Pons (tissue), 1 donor: ENCODE measurements at places on chromosomes 1 and 21.

DNA sequence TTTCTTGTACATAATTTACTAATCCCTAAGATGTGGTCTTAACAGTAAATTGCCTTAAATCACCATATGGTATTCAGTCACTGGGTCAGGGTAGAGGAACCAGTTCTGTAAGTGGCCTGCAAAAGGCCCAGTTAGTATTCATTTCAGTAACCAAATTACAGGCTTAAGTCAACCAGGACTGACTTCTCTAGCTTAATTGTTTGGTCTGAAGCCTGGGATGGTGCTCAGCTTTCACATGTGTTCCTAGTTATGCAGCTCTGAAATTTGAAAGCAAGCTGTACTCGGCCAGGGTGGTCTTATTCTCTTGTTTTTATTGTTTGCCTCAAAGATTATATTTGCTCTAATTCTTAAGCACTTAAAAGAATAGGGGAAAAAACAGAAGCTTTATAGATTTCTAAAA, 144.6 kb downstream of the MAGI3 start:
- no peak for DNase-seq

- DNase-seq, result no peak
These were observed 140.8 kb downstream of the DSCAM start for GRCh38 chr21:40706176-40706575.

- no peak for DNase-seq
These were observed 63.1 kb downstream of the PTPRU start for GRCh38 chr1:29299446-29299845.

DNA sequence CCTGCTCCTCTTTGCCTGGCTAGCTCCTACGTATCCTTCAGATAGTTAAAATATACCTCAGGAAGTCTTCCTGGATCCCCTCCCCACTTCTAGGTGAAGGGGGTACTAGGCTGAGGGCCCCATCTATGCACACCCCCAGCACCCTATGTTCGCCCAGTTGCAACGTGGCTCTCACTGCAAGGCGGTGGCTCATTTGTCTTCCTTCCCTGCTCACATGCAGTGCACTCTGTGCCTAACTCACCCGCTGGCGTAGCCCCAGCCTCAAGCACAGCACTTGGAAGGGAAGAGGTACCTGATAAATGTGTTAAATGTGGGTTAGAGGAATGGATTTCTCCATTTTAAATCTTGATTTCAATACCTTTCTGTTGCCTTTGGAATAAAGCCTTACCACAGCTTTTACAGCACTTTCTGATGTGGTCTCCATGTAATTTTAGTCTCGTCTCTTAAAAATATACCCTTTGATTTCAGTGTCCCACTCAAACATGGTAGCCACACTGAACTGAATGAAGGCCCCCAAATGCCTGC, 39.3 kb downstream of the L1TD1 start:
- DNase-seq, result no peak

DNA sequence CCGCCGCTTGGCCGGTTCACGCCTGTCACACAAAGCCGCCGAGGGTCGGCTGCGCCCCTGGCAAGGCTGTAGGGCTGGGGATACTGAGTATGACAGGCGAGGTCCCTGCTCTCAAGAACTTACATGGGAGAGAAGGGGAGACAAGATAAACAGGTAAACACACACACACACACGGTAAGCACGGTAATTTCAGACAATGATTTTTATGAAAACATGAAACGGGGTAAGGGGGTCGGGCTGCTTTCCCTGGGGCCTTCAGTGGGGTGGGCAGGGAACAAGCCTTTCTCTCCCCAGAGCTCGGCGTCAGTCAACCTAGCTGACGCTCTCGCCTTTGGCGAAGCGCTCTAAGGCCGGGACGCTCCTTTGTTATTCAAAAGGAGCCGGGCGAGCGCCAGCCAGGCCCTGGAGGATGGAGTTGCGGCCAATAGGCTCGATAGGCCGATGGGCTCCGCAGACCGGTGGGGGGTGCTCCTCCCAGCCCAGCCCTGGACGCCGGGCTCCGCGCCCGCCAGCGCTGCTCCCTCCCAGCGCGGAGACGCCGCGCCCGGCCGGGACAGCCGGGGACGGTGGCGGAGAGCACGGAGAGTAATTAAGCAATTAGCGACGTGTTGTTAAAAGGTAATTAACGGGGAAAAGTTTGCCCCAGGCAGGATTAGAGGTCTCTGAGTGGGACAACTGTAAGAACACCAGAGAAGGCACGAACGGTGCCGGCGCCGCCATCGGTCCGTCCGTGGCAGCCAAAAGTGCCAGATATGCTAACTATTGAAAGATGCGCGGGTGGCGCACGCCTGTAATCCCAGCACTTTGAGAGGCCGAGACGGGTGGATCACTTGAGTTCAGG, 950 bp upstream of the INKA2 start:
- peak; percentile 58 for DNase-seq

DNA sequence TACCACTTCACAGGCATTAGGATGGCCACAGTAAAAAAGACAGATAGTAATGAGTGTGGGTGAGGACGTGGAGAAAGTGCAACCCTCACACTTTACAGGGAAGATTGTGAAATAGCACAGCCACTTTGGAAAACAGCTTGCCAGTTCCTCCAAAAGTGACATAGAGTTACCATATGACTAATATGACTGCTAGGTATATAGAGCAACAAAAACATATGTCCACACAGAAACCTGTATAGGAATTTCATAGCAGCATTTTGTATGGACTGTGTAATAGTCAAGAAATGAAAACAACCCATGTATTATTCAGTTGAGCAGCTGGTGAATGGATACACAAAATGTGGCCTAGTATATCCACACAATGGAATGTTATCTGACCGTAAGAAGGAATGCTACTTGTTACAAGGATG, 30.4 kb upstream of the LBR start:
- no peak for DNase-seq

DNA sequence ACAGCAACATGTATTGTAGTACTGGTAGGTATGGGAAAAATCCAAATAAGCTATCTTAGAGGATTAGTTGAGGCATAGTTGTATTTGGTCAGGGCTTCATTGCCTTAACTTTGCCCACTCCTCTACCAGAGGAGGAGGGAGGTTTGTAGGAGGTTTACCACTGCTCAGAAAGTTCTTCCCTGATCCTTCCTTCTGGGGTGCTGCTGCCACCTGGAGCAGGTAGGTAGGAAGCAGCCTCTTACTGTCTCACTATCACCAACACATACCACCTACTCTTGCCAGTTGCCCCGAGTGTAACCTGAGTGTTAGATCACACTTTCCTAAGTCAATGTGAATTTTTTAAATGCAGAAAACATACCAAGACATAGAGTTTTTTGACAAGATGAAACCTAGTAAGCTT, 24.1 kb upstream of the ZSWIM5 start:
- DNase-seq, result no peak

DNA sequence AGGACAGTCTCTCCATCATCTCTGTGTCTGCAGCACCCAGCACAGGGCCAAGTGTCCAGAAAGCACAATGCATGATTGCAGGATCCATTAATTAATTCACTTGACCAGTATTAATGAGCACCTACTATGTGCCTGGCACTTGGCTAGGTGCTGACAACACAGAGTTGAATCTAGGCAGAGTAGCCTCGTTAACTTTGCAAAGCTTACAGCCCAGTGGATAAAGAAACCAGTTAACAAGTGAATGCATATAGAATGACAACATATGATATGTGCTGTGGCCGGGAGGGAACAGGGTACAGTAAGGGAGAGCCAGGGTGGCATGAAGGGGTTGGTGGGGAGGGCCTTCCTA, 10.9 kb downstream of the SLC1A7 start:
- no peak for DNase-seq

GRCh38 chr1:232334246-232334645, 295.7 kb downstream of the SIPA1L2 start:
- DNase-seq, result no peak

GRCh38 chr1:24100945-24101737, 10.8 kb downstream of the MYOM3 start:
- no peak for DNase-seq

DNA sequence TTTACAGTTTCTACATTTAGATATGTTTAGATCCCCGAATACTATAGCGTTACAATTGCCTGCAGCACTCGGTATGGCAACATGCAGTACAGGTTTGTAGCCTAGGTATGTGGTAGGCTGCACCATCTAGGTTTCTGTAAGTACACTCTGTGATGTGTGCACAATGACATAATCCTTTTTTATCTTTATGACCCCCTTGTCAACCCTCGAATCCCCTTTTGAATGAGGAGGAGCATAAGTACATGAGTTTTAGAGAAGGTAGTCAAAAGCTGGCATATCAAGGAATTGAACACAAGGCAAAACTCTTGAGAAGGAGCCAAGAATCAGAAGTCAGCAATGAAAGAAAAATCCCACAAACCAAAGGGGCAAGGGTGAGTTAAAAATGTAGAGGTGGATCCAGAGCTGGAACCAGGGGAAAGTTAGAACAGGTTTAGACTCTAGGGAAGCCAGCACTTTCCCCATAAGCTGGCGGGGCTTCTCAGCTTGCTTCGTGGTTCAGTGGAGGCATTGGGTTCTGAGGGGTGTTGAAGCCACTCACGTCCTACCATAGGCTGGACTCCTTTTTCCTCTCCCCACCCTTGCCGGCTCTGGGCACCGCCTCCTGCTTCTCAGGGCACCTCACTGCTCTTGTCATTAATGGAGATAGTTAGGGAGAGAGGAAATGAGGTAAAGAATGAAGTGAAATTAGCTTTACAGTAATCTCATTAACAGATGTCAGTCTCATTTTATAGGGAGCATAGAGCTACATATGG, 31.3 kb downstream of the OLFML3 start:
- DNase-seq, result no peak

- DNase-seq, result peak; percentile 75
These were observed 69.6 kb upstream of the LRRC8B start for GRCh38 chr1:89454845-89455521.

DNA sequence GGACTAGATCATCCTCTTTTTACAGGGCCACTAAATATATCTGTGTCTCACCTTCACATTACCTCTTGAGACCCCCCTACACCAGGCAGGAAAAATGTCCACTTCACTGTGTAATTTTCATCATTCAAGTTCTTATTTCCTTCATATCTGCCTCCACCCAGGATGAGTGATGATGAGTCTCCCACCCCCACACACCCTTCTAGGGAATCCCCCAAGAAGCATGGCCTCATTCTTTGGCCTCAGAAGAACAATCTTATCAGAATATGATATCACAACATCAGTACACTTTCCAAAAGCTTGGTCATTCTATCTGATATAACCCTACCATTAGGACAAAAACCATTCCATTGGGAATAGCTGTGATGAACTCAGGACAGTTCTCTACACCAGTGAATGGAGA, 170.3 kb upstream of the DUSP10 start:
- no peak for DNase-seq

- DNase-seq, result no peak
These were observed 21.6 kb downstream of the FOXD3 start for GRCh38 chr1:63343922-63344321.

DNA sequence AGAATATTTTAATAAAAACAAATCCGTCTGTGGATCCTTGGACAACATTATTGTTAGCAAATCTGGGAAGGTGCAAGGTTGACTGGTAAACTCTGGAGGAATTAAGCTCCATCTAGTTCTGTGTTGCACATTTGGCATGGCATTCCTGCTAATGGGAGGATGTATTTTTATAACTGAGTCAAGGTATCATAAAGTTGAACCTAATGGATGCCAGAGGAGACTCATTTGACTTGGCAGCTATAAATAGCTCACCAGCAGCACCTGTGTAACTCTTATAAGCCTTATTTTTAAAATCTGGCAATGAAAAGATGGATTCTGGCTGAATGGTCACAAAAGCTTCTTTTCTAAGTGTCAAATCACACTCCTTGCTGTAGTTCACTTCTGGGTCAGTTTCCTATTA, 118.5 kb upstream of the ADAMTS5 start:
- no peak for DNase-seq

GRCh38 chr1:6738987-6739676, 37.5 kb upstream of the DNAJC11 start:
- DNase-seq, result no peak

DNA sequence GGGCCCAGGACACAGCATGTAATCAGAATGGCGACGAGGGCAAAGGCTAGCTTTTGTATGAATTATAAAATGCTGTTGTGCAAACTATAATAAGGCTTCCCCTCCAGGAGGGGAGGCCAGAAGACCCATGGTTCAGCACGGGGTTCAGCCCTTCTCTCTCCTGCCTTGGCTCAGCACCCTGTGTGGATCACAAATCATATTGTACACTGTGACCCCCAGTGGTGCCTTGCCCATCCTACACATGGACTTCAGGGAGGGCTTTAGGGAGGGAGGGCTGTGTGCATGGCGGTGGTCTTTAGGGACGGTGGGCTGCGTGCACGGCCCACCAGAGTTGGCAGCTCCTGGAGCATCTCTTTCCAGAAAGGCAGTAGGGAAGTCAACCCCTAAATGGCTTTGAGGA, 120.8 kb upstream of the TNR start:
- DNase-seq, result no peak

DNA sequence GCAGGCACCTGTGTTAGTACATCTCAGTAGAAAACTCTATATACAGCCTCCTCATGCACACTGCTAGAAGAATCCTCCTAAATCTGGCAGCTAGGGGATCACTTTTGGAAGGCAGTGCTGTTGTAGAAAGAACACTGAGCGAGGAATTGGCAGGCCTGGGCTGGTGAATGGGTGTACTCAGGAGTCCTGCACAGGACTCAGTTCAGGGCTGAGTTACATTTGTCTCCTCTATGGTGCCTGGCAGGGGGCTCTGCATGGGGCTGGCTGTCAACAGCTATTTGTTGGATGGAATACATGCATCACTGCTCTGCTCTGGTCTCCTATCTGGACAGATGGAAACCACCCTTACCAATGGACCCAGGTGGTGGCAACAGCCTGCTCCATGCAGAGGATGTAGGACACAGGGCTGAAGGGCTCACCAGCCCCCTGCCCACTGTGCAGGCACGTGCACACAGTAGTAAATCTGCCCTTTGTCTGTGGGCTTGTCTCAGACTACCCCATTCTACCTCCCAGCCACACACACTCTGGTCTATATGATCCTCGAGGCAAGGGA, 74.2 kb downstream of the LRIG2 start:
- no peak for DNase-seq

DNA sequence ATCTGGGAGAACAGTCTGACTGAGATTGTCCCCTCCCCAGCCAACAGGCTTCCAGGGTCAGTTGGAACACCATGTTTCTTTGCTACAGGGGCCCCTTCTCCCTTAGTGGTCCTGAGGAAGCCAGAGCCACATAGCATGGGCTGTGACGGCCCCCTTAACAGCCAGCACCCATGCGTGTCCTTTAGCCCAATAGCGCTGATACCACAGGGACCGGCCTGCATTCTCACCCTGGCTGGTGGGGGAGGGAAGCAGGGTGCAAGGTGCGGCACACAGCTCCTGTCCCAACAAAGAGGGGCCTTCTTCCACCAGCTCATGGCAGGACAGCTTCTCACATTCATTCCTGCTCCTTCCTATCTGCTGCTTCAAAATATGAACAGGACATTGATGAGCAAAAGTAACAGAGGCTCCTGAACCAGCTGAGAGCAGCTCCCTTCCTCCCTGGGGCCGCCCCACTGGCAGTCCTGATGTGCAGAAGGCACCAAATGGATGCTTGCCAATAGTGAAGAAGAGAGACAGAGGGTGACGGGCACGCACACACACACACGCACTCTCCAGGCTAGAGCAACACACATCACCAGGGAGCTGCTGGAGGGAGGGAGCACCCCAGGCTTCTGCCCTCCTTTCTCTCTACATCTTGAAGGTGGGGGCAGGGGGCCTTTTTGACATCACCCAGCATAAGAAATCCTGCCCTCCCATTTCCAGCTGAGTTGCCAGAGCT, 99.4 kb downstream of the CRYAA start:
- DNase-seq, result peak; percentile 44

GRCh38 chr1:201408176-201408833, 9.2 kb upstream of the LAD1 start:
- peak; percentile 34 for DNase-seq

- no peak for DNase-seq
These were observed 88.8 kb upstream of the IPO9 start for GRCh38 chr1:201740086-201740541.
